Fibroblast of skin of left biceps (primary cell): ENCODE measurements at places on chromosomes 11 and 22.
A peak's percentile ranks its signal among the peaks of the same experiment; 100 is the strongest.

DNA sequence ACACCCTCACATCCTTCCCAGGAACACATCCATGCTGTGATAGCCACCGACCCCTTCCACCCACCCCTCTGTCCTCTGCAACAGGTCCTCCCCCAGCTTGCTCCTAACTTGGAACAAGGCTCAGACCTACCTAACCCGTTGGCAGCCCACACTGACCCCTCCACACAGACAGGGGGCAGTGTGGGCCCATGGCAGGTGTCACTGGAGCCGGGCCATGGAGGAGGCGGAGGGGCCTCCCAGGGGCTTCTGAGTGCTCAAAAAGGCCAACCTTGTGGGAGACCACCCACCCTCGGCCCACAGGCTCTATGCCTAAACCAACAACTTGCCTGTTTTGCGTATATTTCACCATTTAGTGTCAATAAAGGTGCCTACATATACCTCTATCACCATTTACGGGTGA lies 57.0 kb downstream of the CERK start:
- no peak for DNase-seq

- DNase-seq, result no peak
These were observed 11.4 kb upstream of the MPPED1 start for GRCh38 chr22:43400449-43400848.

DNA sequence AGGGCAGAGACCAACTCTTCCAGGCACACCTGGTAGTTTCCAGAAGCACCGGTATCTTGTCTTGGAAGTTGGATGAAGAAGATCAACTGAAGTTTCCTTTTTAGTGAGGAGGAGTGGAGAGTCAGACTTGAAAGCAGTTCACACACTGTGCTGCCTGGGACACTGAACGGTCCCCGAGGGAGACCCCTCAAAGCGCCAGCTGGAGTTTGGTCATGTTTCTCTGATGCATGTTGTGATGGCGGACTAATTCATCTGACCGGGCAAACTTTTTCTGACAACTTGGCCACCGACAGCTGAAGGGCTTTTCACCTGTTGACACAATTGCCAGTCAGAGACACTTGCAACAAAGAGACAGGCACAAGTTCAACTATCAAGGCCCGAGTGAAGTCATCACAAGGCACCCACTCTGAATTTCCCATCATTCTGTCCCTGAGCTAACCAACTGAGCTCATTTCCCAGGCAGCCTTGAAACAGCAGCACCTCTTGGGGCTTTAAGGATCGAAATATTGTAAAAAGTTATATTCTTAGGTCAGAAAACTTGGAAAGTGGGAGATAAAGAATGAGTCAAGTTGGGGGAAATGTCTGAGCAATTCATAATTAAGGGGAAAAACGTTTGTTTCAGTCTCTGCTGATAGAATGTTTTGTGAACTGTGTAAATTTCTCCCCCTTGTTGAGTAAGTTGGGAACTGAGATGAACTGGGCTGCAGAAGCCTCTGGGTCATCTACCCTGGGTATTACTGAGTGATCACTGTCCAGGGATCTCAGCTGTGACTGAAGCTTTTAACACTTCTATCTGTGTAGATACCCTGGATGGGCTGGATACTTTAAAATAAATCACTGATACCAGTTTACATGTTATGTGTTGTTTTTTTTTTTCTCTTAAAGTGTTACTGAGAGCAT lies 46.2 kb downstream of the WT1 start:
- DNase-seq, result no peak

GRCh38 chr11:112128483-112129121 lies 35.3 kb downstream of the IL18 start:
- DNase-seq, result peak; percentile 43

GRCh38 chr22:17268501-17269223 lies 49.4 kb upstream of the ADA2 start:
- no peak for DNase-seq

DNA sequence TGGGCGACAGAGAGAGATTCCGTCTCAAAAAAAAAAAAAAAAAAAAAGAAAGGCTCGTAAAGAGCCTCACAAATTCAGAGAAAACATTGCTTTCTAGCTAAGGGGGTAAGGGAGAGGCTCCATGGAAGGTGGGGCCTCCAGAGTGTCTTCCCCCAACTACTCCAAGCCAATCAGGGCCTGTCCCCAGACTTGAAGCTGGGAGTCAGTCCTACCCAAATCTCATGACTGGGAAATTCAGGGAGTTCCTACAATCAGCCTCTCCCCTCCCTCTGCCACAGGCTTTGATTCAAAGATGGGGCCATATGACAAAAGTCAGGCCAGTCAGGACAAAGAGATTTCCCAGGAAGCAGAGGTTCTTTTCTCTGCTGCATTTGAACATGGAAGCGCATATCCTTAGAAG lies 63.0 kb upstream of the NUP160 start:
- no peak for DNase-seq

DNA sequence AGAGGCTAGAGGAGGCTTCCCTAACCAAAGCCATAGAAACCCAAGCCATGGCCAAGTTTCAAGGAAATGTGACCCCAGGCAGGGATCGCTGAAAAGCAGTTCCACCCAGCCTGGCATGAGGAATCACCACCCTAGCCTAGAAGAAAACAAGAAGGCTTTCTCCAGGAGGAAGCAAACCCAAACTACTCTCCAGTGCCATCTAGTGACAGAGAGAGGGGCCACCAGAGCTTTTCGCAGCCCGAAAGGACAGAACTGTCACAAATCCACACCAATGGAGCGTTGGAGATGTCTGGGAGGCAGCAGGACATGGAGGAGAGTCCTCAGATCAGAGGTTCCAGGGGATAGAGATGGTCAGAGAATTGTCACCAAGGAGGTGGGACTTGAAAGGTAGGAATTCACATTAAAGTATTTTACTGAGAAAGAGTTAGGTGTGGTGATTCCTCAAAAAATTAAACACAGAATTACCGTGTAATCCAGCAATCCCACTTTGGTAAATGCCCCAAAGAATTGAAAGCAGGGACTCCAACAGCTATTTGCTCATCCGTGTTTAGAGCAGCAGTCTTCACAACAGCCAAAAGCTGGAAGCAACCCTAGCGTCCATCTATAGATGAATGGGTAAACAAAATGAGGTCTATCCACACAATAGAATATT lies 67.3 kb upstream of the NUP50 start:
- DNase-seq, result no peak

GRCh38 chr11:22415476-22415875 lies 77.3 kb downstream of the SLC17A6 start:
- DNase-seq, result no peak

DNA sequence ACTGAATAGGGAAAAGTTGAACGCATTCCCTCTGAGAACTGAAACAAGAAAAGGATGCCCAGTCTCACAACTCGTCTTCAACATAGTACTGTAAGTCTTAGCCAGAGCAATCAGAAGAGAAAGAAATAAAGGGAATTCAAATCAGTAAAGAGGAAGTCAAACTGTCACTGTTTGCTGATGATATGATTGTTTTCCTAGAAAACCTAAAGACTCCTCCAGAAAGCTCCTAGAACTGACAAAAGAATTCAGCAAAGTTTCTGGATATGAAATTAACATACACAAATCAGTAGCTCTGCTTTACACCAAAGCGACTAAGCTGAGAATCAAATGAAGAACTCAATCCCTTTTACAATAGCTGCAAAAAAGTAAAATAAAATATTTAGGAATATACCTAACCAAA lies 471.2 kb upstream of the CNTN5 start:
- DNase-seq, result no peak

GRCh38 chr11:119912229-119912628 lies 183.2 kb upstream of the NECTIN1 start:
- DNase-seq, result no peak

GRCh38 chr22:44701824-44702478 lies at the start of gene PRR5:
TSS of gene PRR5 (plus strand) at chr22:44702204. CDS start at chr22:44702475, 271 bp downstream.
- peak; percentile 74 for DNase-seq

DNA sequence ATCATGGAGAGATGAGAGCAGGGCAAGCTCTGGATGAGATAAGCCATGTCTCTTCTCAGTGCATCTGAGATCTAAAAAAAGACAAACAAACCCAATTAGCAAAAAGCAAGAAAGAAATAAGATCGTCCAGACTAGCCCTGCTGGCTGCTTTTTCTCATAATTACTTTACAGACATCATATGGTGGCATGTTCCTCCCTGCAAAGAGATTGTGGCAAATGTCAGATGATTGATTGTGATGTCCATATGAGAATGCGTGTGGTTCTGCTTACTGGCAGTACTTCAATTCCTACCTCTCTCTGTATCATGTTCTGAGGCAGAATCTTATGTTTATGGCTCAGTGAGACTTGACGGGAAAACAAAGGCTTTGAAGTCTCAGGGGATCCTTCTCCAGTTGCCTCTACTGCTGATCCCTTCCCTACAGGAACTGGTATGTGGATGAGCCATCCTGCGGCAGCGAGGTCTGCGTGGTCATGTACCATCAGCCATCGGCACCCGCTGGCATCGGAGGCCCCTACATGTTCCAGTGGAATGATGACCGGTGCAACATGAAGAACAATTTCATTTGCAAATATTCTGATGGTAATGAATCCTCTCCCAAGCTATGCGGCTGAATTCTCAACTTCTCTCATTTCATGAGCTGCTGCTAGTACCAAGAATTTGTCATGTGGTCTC lies 8.8 kb downstream of the LAYN start:
- DNase-seq, result no peak

DNA sequence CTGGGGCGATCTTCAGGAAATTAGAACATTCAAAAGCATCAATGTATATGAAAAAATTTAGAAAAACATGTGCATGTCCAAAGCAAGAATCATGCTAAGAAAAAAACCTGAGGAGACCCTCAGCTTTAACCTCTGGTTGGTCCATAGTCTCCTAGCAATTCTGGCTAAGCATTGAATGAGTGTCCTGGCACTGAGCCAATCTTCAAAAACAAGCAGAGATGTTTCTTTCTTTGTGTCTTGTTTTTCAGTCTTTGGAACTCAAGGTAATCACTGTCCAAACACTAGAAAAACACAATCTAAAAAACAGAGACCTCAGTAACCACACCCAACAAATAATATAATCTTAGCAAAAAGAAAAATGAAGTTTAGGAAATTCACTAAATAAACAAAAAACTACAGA lies 205.4 kb upstream of the CARD18 start:
- DNase-seq, result no peak

GRCh38 chr11:125263268-125263790 lies 98.8 kb downstream of the PKNOX2 start:
- peak; percentile 96 for DNase-seq

- DNase-seq, result no peak
These were observed 77.0 kb upstream of the SLC25A18 start for GRCh38 chr22:17486313-17486712.
